Activated naive CD4-positive, alpha-beta T cell treated with anti-CD3 and anti-CD28 coated beads, Interleukin-2, amount 10 ng/mL, durations not matched to agents 5 hours and 36 hours (primary cell): ENCODE measurements at places on chromosomes 5 and 9. TPM values are rescaled to one million over a fixed set of nuclear protein-coding genes. Genes with fewer than 3 reads are reported as not detected.

The ZDHHC21 gene
- total RNA-seq: 7.3 TPM

The CER1 gene
- not detected for total RNA-seq

The CANX gene
- total RNA-seq: 418 TPM

The NEUROG1 gene
- not detected for total RNA-seq

The CTNND2 gene
- not detected for total RNA-seq

The CDH6 gene
- total RNA-seq: not detected
